NCI-H2227 treated with DMSO at 0.1 percent for 48 hours (cell line): ENCODE measurements at places on chromosomes 6 and 20.

DNA sequence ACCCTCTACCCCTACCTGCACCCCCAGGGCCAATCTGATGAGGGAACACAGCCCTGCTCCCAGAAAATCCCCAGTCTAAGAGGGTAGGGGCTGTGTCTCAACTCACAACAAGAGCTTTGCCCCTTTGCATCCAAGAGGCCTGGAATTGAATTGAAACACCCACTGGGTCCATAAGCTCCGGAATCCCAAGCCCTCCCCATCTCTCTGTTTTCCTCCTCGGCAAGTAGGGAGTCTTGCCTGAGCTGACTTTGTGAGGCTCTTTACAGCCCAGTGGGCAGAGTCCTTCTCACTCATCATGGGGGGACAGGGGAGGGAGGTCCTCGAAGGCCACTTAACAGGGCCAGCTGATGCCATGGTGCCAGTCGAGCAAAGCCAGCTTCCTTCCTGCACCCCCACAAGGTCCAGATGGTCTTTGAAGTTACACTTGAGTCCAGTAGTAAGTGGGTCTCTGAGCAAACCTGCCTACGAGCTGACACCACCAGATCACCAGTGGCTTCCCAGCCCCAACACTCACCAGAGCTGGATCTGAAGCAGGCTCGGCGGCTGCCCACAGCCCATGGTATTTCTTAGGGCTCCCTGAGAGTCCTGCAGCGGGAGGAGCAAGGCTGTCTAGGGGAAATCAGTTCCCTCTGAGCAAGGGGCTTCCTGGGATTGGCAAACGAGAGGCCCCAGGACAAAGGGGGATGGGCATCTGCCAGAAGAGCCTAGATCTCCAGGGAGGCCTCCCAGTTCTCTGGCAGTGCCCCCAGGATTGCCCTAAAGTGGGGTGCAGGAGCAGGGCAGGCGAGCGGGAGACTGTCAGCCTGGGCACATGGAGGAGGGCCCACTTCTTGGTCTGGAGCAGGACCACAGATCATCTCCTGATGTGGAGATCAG lies 144.5 kb downstream of the VEGFA start:
- DNase-seq, result no peak

- no peak for DNase-seq
These were observed 228.1 kb downstream of the PAX1 start for GRCh38 chr20:21933526-21933925.

DNA sequence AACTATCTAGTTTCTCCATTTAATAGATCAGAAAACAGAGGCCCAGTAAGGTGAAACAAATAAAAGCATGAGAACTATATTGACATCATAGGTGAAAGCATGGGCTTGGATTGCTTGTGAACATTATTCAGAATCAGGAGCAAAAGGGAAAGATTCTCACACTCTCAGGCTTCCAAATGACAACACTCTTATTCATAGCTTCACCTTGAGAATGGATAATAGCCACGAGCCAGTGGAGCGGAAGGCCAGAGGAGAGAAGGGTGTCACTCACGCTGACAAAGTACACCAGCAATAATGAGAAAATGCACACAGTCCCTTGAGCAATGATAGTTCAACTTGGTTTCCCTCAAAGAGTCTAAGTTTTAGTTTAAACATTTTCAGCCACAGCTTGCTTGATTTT lies 339.0 kb downstream of the TPBG start:
- no peak for DNase-seq

- DNase-seq, result no peak
These were observed 10.3 kb upstream of the VAPB start for GRCh38 chr20:58378704-58379103.

DNA sequence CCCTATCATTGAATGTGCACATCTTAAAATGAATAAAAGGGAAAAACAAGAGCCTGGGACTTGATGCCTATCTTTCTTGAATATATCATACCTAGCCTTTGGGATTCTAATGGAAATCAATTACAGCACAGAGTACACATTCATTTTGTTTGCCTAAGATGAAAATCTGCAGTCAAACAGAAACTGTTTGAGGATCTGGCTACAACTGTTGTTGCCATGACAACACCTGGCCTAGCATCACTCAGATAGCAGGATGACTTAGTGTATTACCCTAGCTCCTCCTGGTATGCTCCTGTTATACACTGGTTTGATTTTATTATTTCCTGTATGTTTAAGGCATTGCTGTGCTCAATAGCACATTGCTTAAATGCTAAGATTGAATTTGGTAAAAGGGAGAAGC lies 71.5 kb upstream of the LAMP5 start:
- no peak for DNase-seq

GRCh38 chr20:61692479-61692878 lies 373.2 kb downstream of the TAF4 start:
- no peak for DNase-seq
